ENCODE measurements at places on chromosomes 4 and X. TPM values are rescaled to one million over a fixed set of nuclear protein-coding genes. Genes with fewer than 3 reads are reported as not detected.

DNA sequence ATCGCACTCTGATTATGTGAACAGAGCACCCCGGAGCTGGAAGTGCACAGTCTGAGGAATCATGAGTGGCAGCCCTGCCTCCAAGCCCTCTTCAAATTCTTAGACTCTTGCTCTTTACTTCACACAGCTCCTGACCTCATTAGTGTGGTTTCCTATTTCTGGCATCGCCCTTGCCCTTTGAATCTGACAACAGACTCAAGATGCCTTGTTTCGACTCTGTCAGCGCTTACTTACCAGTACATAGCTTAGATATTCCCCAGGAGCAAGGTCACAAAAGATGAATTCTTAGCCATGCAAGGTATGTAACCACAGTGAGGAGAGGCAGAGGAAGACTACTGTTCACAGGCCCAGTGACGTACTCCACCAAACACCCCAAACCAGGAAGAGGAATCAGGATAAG, 167.2 kb downstream of the KDR start:
- no peak for DNase-seq

GRCh38 chrX:78046362-78046761, 57.7 kb upstream of the PGK1 start:
- DNase-seq = no peak

DNA sequence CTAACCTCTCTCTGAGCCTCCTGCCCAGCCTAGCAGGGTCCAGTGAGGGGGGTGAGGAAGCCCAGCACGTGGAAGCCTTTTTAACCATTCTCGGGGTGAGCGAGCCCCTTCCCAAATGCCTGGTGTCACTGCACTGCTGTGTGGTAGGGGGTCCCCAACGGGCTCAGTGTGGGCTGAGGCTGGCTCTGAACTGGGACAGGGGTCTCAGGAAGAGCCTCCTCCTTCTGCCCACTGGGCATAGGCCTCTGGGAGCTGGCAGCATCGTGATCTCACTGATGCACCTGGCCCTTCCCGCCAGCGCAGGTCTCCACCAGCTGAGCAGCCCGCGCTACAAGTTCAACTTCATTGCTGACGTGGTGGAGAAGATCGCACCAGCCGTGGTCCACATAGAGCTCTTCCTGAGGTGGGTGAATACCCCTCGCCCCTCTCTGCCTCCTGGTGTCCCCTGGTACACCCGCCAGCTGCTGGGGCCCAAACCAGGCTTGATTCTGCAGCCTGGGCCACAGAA, 12.6 kb downstream of the HTRA3 start:
- no peak for DNase-seq

- DNase-seq = peak; percentile 56
These were observed 50.0 kb downstream of the TMA16 start for GRCh38 chr4:163544407-163545038.

- no peak for DNase-seq
These were observed 30.5 kb downstream of the ZBTB49 start for GRCh38 chr4:4320528-4320927.

DNA sequence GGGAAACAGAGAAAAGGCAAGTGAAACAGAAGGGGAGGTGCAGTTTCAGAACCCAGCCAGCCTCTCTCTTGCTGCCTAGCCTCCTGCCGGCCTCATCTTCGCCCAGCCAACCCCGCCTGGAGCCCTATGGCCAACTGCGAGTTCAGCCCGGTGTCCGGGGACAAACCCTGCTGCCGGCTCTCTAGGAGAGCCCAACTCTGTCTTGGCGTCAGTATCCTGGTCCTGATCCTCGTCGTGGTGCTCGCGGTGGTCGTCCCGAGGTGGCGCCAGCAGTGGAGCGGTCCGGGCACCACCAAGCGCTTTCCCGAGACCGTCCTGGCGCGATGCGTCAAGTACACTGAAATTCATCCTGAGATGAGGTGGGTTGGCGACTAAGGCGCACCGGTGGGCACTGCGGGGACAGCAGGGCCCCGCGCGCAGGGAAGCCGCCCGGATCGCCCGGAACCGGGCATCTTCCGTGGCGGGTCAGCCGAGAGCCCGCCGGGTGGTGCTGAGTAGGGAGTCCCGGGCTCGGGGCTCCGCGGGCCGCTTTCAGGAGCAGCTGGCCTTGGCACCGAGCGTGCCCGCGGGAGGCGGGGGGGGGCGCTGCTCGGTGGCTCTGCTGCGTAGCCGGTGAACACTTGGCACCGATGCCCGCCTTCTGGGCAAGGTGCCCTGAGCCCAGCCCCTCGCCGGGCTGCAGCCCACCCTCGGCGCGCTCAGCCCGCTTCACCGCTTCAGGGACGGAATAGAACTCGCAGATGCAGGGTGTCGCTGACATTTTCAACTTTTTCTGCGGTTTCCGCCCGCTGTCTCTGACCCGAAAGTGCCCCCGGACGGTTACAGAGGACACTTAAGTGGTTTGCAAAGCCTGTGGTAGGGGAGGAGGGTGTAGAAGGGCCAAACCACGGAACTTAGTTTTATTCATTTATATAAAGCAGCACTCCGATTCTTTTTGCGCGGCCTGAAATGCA, at the start of gene CD38:
TSS of gene CD38 (plus strand) at position 40 of the 953 bp plus-strand sequence. CDS start at position 127, 87 bp downstream.
- peak; percentile 62 for DNase-seq

- no peak for DNase-seq
These were observed 57.6 kb downstream of the RFC1 start for GRCh38 chr4:39308611-39309010.

SERPINA7 gene
- not detected for total RNA-seq

ZAR1 gene
- total RNA-seq = not detected

SCRG1 gene
- not detected for total RNA-seq

DSPP gene
- not detected for total RNA-seq

SPANXC gene
- total RNA-seq = not detected

ADGRG4 gene
- total RNA-seq = not detected

PAGE2B gene
- not detected for total RNA-seq

PCDH11X gene
- total RNA-seq = not detected

All from Calu3 (cell line).